ENCODE measurements at places on chromosomes 2 and 18.

DNA sequence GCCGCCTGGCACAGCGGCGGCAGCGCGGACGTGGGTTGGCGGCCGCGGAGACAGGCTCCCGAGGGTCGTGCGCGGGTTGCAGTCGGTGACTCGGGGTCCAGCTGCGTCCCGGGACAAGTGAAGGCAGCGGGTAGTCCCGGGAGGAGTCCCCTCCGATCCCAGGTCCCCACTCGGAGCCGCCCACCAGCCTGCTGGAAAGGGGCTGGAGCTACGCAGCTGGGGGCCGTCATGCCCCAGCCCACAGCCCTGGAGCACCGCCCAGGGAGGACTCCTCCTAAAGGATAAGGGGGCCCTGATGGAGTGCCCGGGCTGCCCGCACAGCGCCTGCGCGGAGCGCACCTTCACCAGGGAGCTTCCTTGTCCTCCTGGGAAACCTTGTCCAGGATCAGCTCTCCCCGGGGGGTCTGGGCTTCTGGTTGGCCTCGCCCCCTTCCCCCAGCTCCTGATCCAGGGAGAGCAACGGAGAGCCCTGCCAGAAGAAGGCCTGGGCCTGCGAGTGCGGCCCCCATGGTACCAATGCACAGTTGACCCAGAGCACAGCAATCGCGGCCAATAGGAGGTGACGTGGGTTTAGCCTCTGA lies 25.9 kb upstream of the ALPP start:
- DNase-seq: no peak

- no peak for DNase-seq
These were observed 47.0 kb downstream of the ACKR3 start for GRCh38 chr2:236616624-236617023.

DNA sequence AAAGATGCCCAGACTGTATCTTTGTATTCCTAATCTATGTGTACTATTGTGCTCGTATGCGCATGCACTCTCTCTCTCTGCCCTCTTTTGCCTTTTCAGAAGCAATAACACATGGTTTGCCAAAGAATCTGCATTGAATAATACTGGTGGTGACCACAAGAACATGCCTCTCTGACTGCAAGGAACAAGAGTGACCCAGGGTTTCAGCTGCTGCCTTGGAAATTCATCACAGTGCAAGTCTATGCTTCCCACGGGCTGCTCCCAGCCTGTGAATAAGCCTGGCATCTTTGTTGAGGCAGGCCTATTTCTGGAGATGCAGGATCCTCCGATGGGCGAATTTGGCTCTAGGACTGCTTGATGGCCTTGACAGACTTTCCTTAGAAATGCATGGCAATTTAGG lies 689.4 kb upstream of the FANCL start:
- DNase-seq: no peak

GRCh38 chr2:108634011-108634410 lies 85.3 kb upstream of the RANBP2 start:
- DNase-seq: no peak

DNA sequence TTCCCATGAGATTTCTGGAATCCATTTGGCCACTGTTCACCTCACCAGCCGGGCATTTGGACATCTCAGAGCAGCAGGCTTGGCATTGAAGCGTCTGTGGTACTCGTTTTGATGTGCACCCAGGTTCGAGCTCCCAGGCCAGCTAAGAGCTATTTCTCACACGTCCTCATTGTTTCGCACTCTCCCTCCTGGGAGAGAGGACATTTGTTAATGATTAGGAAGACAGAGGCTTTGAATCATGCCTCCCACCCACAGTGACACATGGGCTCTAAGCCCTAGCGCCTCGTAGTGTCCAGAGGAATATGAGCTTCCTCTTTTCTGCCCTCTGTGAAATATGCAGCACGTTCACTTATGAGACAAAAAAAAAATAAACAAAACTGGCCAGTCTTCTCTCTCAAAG lies 361.8 kb downstream of the RND3 start:
- no peak for DNase-seq

DNA sequence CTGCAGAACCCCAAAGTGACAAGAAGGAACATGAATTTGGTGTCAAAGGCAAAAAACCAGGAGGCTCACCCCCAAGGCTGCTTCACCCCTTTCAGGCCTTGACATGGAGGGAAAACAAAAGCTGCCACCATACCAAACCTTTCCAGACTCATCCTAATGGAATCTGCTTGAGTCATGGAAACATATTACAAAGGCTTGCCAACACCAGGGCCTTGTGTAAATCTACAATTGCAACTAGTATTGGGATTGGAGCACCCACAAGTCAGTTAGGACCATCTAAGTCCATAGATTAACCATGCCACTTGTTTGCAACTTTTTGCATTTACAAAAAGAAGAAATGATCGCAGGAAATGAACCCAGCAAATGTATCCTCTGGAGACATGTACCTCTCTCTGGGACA lies 297.6 kb downstream of the CDCA7 start:
- no peak for DNase-seq

DNA sequence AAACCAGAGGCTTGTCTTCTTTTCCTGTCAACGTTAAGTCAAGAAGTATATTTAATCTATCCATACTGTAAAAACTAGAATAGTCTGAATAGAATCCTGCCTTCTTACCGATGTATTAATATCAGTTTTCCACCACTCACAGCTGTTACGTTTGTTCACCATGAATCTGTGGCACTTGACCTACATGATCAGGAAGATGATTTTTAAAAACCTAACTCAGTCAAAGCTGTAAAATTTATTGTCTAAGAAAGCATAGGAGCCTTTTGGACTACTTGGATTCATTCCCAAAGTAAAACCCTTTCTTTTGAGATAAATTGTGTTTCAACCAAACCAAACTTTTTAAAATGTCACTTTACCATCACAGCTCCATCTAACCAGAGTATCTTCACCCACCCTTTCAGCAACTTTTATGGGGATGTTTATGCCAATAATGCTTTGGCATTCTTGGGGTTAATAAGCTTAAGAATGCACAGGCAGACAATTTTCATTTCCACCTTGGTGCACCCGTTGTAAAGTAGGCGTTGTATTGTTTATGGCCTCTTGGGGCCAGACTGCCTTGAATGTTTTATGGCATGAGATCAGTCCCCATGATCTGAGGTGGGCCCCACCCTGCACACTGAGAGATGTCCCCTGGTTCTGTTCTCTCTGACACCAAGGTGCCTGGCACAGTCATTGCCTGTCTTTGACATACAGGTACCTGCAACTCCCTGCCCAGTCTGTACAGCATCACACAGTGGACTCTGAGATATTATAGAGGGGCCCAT lies 176.2 kb upstream of the EPAS1 start:
- no peak for DNase-seq

DNA sequence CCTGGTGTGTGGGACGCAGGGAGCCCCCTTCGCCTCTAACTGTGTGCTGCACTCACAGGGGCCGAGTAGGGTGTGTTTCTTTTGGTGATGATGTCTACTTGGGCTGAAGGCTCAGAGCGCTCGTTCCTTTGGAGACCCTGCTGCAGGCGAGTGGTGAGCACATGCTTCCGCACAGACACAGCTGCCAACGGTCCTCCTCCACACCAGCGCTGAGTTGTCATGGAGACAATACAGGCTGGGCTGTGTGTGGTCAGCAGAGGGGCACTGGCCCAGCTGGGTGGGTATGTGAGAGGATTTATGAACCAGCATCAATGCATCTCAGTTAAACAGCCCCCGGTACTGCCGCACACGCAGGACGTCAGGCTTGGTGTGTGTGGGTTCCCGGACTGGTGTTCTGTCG lies 143.5 kb downstream of the SH3RF3 start:
- no peak for DNase-seq

GRCh38 chr2:224031358-224031970 lies 7.6 kb downstream of the SERPINE2 start:
- no peak for DNase-seq

- no peak for DNase-seq
These were observed 84.1 kb downstream of the CTIF start for GRCh38 chr18:48622911-48623431.

GRCh38 chr2:56021579-56021978 lies 98.0 kb upstream of the EFEMP1 start:
- DNase-seq: no peak

- DNase-seq: no peak
These were observed 24.3 kb upstream of the VIT start for GRCh38 chr2:36672199-36672598.

GRCh38 chr2:191149391-191149790 lies 1.4 kb downstream of the STAT4 start:
- no peak for DNase-seq

GRCh38 chr2:138712212-138712979 lies 67.8 kb downstream of the NXPH2 start:
- DNase-seq: no peak

GRCh38 chr2:61671561-61672315 lies 133.6 kb upstream of the XPO1 start:
- no peak for DNase-seq

- DNase-seq: no peak
These were observed 130.7 kb downstream of the UBE2E3 start for GRCh38 chr2:181111059-181111458.

DNA sequence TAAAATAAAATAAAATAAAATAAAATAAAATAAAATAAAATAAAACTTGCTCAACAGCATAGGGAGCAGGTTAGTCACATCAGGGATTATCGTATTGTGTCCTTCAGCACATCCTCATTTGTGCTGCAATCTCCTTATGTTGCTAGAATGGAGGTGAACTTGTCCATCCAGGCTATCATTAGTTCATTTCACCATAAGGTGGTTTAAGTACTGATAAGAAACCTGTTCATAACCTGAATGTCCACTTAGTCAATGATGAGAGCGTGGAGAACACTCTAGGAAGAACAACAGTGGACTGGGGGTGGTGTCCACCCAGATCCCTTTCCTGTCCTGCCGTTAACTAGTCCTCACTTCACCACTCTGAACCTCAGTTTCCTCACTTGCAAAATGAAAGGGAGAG lies 21.9 kb downstream of the DHRS9 start:
- DNase-seq: no peak
